HFFc6 (cell line): ENCODE measurements at places on chromosomes 16 and 17.

GRCh38 chr17:78250891-78251772 is 19.7 kb downstream of the TMEM235 start:
- DNase-seq, result peak; percentile 79

GRCh38 chr16:12377497-12377896 is 401.0 kb downstream of the SNX29 start:
- no peak for DNase-seq

DNA sequence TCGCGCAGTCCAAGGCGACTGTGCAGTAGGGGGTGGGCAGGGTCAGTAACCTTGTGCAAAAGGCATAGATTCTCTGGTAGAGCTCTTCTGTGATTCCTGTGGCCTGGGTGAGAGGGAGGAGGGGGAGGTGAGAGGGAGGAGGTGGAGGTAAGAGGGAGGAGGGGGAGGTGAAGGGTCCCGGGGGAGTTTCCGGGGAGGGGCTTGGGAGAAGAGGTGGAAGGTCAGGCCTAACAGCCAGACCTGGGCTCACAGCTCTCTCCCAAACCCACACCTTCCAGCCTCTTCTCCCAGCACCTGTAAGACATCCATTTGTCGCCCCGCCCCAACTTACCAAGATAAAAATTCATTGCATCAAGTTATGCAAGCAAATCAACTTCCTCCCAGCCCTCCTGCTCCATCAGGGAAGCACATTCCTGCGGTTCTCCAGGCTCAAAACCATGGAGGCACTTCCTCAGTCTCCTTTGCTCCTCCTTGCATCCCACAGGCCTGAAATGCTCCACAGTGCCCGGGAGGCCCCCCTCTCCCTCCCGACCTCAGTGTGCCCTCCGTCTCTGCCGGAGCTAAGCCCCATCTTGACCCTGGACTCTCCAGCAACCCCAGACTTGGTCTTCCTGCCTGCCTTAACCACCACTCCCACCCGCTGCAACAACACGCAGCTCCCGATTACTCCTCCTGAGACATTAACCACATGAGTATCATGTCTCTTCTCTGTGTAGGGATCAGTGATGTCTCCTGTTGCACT is 30.5 kb downstream of the PIK3R6 start:
- no peak for DNase-seq

GRCh38 chr16:83390759-83391158 is 417.0 kb upstream of the HSBP1 start:
- DNase-seq, result no peak

DNA sequence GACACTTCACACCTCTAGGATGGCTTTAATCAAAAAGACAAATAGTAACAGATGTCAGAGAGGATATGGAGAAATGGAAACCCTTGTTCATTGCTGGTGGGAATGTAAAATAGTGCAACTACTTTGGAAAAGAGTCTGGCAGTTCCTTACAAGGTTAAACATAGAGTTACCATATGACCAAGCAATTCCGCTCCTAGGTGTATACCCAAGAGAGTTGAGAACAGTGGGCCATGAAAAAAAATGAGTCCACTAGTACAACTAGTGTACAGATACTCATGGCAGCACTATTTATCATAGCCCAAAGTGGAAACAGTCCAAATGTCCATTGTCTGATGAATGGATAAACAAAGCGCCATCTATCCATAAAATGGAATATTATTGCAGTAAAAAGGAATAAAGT is 39.1 kb downstream of the OR1D5 start:
- DNase-seq, result no peak

DNA sequence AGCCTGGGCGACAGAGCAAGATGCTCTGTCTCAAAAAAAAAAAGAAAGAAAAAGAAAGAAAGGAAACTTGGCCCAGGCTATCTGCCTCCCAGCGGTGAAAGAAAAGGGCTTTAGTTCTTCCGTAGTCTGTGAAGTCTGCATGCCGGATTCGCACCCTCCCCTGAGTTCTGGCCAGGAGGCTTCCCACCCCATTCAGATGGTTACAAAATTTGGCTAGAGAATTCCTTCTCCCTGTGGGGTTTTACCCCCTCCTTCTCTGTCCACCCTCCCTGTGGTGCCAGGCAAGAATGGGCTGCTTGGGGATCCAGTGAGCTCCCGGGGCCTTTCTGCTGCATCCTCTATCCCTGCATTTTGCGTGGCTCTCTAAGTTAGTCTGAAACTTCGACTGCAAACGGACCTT is 37.8 kb downstream of the PAFAH1B1 start:
- DNase-seq, result no peak
